Inflammatory macrophage (primary cell): ENCODE measurements at places on chromosomes 16 and 17.

DNA sequence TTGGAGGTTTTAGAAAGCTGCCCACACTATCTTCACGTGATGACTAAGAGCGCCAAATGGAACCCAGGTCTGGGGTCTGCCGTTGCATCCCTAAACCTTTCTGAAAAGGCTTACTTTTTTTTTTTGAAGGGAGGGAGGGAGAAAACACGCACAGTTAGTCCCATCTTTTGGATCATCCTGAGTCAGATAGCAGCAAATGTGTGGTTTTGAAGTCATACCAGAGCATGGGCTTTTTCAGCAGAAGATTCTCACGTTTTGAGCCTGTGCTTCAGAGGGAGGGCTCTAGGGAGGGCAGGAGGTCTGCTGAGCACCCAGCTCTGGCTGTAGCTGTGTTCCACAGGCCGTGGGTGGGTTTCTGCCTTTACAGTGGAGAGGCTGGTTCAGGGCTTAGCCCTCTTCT, 194.7 kb downstream of the SNX29 start:
- DNase-seq, result no peak

- peak; percentile 96 for DNase-seq
Measured at GRCh38 chr17:50289991-50290702, 15.9 kb downstream of the TMEM92 start.

GRCh38 chr16:19232988-19233387, 52.5 kb upstream of the CLEC19A start:
- no peak for DNase-seq

- no peak for DNase-seq
Measured at GRCh38 chr17:75514919-75515495, 330 bp downstream of the CASKIN2 start.

- peak; percentile 62 for DNase-seq
Measured at GRCh38 chr17:58335779-58336455, 7.3 kb upstream of the TSPOAP1 start.

- peak; percentile 7 for DNase-seq
Measured at GRCh38 chr16:48158296-48158695, 2.5 kb upstream of the ABCC12 start.

- DNase-seq, result no peak
Measured at GRCh38 chr17:79595921-79596320, 14.9 kb downstream of the RBFOX3 start.

- DNase-seq, result no peak
Measured at GRCh38 chr16:55189224-55189623, 134.8 kb upstream of the IRX6 start.

DNA sequence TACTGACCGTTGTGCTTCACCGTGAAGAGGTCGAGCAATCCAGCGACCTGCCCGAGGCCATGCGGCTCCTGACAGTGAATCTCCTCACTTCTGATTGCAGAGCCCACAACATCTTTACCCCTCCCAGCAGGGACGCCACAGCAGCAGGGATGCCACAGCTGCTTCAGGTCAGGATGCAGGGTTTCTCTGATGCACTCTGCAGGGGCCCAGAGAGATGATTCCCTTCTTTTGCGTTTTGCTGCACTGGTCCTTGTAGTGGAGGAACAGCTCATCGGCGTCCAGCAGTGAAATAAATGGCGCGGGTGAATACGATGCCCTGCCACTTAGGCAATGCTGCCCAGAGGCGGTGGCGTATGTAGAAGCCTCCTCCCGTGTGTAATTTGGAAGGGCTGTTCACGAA, 5.6 kb downstream of the KIAA0513 start:
- no peak for DNase-seq

- DNase-seq, result no peak
Measured at GRCh38 chr17:19561697-19562318, 28.2 kb downstream of the SLC47A1 start.

GRCh38 chr17:78607038-78607437, 29.8 kb upstream of the DNAH17 start:
- DNase-seq, result no peak

DNA sequence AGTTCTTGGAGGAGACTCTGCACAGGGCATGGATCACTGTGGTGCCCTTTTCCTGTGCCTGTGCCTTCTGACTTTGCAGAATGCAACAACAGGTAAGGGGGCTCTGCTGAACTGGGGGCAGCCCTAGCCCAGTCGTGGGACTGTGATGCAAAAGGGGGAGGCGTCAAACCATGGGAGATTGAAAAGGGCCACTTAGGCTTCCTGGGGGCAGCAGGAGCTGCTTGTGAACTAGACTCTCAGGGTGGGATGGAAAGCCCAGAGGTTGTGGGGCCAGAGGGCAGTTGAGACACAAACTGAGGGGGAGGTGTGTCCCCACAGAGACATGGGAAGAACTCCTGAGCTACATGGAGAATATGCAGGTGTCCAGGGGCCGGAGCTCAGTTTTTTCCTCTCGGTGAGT, 19.6 kb downstream of the ADGRG5 start:
- DNase-seq, result no peak
